ENCODE measurements at places on chromosomes 16 and 17.

DNA sequence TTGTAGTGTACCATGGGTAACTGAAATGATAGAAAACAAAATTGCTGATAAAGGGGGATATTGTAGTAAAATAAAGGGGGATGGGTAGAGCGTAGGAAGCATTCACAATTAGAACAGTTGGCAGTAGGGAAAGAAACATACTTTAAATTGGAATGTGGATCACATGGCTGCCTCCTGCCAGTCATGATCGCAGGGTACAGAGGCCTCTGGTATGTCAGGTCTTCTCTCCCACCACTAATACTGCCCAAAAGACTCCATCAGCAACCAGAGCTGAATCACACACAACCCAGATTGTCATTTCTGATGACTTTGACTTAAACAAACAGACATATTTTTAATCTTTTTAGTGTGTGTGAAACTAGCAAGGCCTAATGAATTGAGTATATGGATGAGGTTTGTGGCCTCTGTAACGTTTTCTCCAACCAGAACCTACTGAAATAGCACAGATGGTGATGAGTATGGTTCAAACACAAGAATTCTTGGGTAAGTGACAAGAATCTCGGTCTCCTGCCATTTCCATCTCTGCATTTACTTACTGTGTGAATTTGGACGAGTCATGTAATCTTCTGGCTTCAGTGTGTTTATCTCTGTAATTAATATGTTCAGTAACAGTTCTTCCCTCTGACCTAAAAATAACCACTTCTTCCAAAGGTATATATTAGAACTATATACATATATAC lies 112.6 kb downstream of the USP22 start:
- no peak for DNase-seq

- no peak for DNase-seq
These were observed 123.9 kb downstream of the C16orf78 start for GRCh38 chr16:49497466-49497865.

DNA sequence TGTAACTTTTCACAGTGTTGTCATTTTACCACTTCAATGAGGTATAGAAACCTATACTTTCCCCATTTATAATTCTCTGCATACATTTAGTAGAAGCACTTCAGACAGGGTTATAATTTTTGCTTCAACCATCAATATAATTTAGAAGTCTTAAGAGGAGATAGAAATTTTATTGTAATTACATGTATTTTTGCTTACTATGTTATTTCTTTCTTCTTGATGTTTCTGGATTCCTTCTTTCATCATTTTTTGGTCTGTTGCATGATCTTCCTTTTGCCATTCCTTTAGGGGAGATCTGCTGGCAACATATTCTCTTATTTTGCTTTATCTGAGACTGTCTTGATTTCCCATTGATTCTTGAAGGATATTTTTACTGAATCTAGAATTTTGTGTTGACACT lies 31.1 kb downstream of the SPECC1 start:
- DNase-seq, result no peak

DNA sequence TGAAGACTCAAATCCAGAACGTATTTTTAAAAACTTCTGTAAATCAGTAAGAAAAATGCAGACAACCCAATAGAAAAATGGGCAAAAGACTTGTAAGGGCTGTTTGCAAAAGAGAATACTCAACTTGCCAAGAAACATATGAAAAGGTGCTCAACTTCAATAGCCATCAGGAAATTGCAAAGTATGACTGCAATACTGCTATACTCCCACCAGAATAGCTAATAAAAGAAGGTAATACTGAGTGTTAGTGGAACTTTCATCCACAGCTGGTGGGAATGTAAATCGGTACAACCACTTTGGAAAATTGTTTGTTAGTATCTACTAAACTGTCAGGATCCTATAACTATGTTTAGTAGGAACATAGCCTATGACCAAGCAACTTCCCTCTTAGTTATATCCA lies 48.1 kb downstream of the TBX4 start:
- DNase-seq, result no peak

- DNase-seq, result peak; percentile 26
These were observed 1.5 kb upstream of the MARF1 start for GRCh38 chr16:15644267-15644961.

- DNase-seq, result no peak
These were observed 39.2 kb downstream of the CEP112 start for GRCh38 chr17:66152756-66153155.

DNA sequence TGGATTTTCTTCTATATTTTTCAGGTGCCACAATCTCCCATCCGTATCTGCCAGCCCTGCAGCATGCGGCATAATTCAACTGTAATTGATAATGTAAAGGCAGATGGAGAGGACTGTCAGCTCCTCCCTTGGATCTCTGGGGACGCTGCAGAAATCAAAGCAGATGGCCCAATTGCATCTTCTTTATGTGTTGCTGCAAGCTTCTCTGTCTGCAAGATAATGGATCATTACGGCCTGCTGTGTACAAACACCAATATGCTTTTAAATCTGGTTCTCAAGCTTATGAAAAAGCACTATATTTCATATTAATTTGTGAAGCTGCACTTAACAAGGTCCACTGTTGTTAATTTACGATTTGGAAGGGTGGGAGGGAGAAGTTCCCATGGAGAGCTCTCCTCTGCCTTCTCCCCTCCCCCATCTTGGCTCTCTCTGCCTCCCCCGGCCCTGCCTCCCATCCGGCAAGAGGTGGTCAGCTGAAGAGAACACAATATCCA lies 607.5 kb downstream of the TOX3 start:
- peak; percentile 90 for DNase-seq

- no peak for DNase-seq
These were observed 41.4 kb downstream of the RPH3AL start for GRCh38 chr17:311119-311782.

All from NCI-H1694 (cell line).